Activated naive CD4-positive, alpha-beta T cell treated with Interleukin-2 at 50 U/mL for 16 hours (primary cell): ENCODE measurements at places on chromosomes 5 and 9.

DNA sequence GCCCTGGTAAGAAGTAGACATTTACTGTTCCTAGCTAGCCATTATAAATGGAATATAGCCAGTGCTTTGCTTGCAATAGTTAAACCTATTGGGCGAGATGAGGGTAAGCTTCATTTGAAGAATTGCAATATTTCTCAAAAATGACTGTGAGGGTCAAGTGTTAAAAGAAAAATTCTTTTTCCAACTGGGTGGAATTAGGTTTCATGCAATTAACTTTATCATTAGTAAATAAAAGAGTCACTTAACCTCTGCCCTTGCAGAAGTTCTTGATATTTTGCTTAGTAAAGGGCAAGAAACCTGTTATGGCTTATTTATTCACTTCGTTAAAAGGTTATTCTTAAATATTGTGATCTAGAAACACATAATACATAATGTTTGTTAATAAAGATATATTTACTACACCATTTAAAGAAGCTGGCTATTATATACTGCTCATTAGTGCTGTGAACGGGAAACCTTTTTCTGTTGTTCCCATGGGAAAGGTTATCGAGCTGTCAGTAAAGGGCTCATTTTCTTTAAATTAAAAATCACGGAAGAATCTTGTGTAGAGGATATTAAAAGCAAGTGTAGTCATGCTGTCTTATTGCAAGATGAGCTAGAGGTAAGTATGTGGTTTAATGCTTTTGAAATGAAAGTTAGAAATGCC lies 370.5 kb downstream of the CSNK1G3 start:
- no peak for DNase-seq

DNA sequence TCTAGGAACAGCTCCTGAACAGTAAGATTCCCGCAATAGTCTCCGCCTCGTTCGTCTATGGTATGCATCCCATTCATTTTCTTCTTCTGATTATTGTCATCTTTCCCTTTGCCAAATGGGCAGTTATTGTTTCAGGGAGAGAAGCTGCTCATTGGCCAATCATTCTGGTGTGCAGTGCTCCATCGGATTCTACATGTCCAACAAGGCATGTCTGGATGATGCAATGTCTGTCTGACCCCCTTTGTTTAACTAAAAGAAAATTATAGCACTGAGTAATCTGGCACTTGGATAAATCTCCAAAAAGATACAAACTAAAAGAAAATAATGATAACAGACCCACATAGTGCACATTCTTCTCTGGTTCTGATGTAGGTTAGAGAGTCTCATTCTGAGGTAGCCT lies 515.6 kb upstream of the DMAC1 start:
- DNase-seq, result no peak

DNA sequence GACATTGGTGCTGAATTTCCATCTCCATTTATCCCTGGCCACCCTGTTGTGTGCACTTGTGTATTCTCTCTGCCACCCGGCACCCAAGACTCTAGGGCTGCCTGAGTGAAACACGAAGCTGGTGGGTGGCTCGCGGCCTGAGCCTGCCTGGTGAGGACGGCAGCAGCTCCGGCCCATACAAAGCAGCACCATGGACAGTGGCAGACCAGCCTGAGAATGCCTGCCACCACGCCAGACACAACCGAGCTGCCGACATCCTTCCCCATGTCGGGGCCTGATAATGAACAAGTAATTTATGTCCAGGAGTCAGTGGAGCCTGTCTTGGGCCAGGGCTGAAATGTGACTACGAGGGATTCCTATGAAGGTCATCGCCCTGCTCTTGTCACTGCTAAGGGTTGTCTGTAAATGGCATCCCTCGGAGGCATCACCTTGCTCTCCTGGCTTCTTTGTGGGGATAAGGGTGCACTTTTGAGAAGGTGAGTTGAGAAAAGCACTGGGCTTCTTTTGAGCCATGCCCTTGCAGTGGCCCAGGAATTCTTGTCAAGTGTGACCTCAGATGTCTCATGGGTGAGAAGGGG lies 175.7 kb downstream of the MELK start:
- peak; percentile 13 for DNase-seq

DNA sequence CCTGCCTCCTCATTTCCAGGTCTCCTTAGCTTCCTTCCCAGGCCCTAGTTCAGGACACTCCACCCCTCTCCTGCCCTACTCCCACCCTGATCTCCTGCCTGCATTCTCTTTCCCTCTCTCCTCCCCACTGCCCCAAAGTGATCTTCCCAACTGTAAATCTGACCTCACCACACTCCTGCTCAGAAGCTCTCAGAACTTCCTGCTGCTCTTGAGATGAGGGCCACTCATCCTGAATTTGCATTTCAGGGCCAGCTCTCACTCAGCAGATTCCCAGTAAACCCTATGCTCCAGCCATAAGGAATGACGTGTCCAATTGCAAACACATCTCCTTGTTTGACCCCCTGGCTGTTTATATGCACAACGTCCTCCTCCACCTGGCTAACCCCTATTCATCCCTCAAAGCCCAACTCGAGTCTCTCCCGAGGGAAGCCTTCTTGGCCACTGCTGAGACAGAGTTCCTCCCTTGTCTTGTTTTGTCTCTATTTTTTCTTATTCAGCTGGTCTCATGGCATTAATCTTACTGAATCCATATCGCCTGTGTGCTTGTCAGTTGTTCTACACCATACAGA lies 95.0 kb downstream of the NSG2 start:
- no peak for DNase-seq

DNA sequence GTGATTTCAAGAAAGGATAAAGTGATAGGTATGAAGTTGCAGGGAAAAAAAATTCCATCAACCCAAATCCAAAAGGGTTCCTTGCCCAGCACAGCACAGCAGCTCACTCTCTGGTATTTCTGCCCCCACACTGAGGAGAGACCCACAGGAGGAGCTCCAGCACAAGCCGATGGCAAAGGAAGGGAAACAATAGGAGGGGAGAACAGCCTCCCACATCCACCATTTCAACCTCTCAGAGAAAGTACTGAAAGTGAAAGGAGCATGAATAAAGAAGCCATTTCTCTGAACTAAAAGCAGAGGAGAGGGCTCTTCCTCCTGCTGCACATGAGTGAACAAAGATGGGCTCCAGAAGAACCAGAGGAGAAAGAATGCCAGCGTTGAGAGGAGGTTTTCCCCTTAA lies 54.9 kb upstream of the ZSWIM6 start:
- DNase-seq, result no peak

GRCh38 chr9:27041746-27042145 lies 36.3 kb upstream of the LRRC19 start:
- DNase-seq, result no peak

DNA sequence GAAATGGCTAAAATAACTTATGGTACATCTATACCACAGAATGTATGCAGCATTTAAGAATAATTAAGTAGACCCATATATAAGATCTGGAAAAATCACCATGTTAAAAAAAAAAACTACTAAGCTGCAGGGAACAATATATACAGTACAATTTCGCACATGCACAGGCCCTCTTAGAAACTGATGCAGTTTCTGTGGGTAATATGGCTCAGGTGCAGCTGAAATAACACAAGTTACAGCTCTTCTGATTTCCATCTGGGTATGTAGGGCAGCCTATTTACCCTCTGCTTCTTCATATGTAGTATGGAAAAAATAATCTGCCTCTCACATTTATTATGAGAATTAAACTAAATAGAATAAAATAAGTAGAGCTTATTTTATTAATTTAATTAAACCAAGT lies 82.9 kb downstream of the YIPF5 start:
- no peak for DNase-seq

DNA sequence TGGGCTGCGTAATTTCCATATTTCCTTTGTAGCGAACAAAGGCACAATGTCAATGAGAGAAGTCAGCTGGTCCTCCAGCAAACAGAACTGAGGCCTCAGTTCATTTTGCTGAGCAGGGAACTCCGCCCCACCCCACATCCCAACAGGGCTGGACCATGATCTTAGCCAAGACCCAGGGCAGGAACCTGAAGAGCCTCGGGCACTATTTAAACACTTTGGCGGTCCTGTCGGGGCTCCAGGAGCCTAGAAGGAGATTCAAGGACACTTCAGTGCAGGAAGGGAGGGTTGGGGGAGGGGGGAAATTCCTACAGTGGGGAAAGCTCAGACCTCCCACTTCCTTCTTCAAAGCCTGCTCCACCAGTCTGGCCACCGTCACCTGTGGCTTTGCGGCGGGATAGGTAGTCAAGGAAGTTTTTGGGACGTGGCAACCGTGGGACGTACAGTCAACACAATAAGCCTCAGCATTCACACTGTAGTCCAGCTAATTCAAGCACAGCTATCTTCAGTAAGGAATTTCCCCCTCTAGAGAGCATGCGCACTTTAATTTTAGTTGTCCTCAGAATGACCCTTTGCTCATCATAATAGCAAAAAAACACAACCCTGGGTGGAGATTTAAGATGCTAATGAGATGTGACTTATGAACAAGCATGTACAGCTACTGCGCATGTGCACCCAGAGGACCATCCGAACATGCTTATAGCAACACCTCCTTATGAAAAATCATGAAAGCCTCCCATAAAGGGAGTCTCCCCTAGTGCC lies 30.9 kb downstream of the S1PR3 start:
- DNase-seq, result no peak

DNA sequence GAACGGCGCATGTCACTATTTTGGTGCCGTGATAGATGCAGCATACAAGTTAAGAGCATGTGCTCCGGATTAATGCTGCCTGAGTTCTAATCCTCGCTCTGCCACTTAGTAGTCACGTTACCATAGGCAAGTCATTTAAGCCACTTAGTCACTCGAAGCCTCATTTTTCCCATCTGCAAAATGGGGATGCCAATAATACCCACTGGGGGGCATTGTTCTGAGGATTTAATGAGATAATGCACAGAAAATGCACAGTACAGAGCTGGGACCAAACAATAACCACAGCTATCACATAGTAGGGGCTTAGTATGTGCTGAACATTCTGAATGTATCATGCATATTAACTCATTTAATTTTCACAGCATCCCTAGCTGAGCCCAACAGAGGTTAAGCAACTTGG lies 9.1 kb downstream of the NIPAL4 start:
- no peak for DNase-seq

DNA sequence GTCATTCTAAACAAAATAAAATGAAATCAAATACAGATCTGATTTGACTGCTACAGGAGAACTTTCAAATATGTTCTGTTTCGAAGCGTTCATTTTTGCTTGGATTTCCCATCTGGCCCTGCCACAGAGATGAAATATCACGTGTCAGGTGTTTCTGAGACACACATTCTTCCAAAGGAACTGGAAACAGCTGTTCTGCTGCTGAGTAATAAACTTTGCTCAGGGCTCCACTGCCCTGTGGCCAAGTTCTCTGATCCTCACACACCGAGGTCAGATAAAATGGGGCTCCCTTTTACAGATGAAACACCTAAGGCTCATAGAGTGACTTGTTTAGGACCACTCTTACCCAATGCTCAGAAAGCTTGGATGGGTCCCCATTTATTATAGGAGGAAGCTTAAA lies 42.5 kb downstream of the FRMPD1 start:
- DNase-seq, result no peak

- DNase-seq, result no peak
These were observed 29.3 kb downstream of the PRRC2B start for GRCh38 chr9:131423171-131423581.

GRCh38 chr5:33563983-33564908 lies 123.5 kb downstream of the TARS1 start:
- no peak for DNase-seq

GRCh38 chr5:91925249-91925648 lies 542.1 kb upstream of the ARRDC3 start:
- DNase-seq, result no peak

DNA sequence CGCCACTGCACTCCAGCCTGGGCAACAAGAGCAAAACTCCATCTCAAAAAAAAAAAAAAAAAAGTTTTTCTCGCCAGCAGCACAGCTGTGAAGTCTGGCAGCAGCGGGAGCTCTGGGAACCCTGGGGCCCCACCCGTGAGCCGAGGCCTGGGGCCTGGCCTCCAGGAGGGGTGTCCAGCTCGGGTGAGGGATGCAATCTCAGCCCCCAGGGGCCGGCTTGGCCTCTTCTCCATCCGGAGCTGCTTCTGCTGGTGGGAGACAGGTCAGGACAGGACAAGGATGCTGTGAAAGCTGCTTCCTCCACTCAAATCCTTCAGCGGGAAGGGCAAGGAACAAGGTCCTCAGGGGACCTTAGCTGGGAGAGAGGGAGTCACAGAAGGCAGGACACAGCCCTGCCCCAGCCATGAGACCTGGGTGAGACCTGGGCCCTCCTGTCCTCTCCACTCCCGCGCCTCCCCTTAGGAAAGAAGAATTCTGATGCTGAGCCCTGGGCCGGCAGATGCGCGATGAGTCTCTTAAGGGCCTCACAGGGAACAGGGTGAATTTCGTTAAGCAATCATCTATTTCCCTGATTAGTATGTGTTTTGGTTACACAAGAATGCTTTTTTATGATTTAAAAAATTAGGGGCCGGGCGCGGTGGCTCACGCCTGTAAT lies 30.6 kb downstream of the PLPP7 start:
- no peak for DNase-seq

- no peak for DNase-seq
These were observed 216.3 kb downstream of the RFK start for GRCh38 chr9:76177931-76178330.

GRCh38 chr9:21965401-21965951 lies 28.7 kb downstream of the CDKN2A start:
- peak; percentile 52 for DNase-seq

DNA sequence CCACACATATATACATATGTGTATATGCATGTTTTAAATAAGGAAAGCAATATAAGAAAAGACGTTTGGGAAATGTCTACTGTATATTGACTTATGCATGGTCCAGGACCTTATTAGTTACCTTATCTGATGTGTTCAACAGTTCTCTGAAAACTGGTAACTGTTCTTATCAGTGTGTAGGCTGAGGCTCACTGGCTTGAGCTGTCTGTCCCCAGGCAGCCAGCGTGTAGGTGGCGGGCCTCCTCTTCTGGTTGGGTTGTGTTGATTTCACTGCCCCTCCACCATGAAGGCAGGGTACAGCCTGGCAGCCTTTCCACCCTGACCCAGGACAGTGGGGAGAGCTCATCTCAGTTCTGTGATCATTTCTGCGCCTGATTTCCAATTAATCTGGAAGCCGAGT lies 38.7 kb upstream of the SEMA4D start:
- peak; percentile 32 for DNase-seq

- DNase-seq, result no peak
These were observed 167.8 kb downstream of the DOCK2 start for GRCh38 chr5:169804861-169805260.

- no peak for DNase-seq
These were observed 659.8 kb upstream of the KLF4 start for GRCh38 chr9:108149326-108149725.

- DNase-seq, result peak; percentile 15
These were observed 354.9 kb downstream of the DIRAS2 start for GRCh38 chr9:90287567-90288274.

DNA sequence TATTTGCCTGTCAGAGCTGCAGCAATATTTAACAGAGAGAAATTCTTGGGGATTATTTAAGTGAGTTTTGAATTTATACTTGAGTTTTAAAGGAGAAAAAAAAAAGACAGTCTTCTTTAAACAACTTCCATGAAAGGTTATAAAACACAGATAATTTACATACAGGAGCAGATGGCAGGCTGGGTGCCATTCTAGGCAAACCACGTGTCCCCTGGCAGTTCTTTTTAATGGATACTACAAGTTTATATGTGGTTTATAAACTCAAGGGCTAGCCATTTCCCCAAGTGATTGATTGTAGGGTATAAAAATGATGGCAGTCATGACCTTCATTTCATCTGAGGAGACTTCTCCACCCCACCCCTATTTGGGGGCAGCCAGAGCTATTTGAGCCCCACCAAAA lies 166.6 kb downstream of the FSTL4 start:
- DNase-seq, result no peak
